ENCODE measurements at places on chromosomes 4 and X.

- no peak for DNase-seq
These were observed 322.6 kb upstream of the MAOA start for GRCh38 chrX:43333543-43333942.

DNA sequence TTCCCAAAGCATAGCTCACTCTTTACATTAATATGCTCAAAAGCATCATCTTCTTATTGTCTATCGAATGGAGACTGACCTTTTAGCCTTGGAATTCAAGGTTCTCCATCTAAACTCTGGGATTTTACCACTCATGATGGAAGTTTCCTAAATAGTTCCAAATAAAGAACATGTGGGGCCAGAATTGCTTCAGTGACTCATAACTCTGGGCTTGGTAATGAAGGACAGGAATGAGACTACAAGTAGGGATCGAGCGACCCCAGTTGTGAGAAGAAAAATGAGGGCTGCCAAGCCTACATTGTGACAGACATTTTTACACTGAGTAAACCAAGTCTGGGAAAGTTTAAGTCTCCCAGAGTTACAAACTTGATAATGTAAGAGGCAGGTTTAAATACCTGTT is 269.9 kb downstream of the CBLL2 start:
- no peak for DNase-seq

DNA sequence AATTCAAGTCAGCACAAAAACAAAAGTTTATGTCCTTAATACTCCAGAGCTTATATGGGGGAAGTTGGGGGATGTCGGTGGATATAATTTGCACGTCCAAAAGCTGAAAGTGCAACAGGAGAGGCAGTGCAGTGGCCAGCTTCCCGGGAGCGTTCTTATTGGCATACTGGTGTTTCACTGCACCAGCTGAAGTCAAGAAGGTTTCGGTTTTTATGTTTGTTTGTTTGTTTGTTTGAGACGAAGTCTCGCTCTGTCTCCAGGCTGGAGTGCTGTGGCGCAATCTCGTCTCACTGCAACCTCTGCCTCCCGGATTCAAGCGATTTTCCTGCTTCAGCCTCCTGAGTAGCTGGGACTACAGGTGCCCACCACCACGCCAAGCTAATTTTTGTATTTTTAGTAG is 28.6 kb upstream of the TLR3 start:
- DNase-seq, result no peak

DNA sequence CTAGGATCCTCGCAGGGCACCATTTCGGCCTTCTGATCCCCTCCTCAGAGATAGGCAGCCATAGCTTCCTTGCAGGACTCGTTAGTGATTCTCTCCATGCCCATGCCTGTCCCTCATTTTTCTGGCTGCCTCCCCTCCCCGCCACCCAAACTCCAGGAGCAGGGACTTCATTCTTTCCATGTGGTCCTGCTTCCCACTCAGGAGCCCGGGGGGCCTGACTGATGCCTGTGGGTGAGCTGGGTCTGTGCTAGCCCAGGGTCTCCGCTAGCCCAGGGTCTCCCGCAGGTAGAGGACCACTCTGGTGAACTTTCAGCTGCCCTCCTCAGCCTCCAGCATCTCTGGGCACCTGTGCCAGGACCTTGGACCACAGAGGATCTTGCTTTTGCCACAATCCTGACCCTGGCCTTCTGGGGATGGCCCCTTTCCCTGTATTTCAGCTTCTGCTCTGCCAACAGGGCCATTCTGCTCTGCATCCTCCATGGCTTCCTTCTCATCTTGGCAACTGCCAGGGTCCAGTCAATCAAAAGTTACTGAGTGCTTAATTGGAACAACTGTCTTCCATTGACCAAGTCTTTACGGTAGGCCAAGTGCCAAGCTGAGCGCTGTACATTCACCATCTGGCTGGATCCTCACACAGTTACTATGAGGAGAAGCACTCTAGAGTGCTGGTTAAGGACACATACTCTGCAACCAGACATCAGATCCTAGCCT is 152.2 kb downstream of the EFNB1 start:
- DNase-seq, result no peak

- no peak for DNase-seq
These were observed 118.2 kb downstream of the AFAP1 start for GRCh38 chr4:7821245-7822136.

DNA sequence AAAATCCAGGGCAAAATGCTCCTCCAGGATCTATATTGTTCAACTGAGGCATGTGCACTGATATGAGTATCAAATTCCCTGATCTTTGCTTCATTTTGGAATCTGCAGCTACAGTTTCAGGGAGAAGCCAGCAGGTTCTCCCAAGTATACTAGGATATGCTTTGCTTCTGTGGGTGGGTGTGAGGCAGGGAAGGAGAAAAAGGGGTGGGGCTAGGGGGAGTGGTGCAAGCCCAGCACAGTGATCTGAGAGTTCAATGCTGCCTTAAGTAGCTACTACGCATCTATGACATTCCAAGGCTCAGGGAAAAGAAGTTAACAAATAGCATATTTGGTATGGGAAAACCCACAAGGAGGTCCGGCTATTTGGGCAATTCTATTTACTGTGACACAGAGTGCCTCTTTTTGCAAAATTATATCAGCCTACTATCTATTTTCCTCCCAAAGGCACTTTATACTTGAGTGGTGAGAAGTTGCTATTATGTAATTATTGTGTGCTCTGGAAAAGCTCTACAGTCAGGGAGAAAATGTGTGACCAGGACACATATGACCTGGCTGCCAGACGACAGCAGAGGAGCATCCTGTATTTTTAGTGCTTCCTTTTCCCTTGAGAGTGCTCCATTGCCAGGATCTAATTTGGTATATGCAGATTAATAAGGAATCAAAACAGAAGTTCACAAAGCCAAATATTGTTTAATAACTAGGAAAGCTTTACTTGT is 162.0 kb downstream of the RNF150 start:
- DNase-seq, result no peak

GRCh38 chrX:113793563-113793962 is 790.3 kb upstream of the HTR2C start:
- DNase-seq, result no peak

- DNase-seq, result no peak
These were observed 15.7 kb downstream of the OFD1 start for GRCh38 chrX:13750204-13750603.

GRCh38 chr4:168621806-168622589 is 125.1 kb downstream of the PALLD start:
- DNase-seq, result no peak

DNA sequence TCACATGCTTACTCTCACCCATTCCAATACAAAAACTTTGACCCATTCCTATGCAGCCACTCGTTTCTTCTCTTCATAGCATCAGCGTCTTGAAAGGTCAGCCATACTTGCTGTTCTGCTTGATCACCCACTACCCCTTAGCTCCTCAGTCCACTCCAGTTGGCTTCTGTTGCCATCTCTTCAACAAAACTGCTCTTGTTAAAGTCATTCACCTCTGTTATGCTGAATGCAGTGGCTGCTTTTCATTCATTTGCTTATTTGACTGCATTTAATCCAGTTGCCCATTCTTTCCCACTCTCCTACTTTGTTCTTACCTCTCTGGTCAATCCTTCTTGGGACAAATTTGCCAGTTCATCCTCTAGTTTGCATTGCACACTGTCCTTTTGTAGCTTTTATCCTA is 24.9 kb downstream of the CEP135 start:
- no peak for DNase-seq

DNA sequence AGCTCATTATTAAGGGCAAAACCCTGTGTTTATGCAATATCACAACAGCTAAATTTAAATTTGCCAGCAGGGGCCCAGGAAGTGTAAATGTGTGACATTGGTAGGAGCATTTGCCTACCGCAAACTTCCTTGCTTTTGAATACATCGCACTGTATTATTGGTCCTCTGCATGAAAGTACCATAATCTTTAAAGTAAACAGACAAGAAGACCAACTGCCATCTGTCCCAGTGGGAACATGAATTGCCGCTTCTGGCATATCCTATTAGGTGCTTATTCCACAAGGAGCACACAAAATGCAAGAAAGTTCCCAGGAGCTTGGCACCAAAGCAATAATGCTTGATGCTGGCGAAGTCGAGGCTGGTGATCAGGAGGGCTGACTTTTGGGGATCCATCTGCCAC is 51.3 kb downstream of the SOD3 start:
- DNase-seq, result no peak

DNA sequence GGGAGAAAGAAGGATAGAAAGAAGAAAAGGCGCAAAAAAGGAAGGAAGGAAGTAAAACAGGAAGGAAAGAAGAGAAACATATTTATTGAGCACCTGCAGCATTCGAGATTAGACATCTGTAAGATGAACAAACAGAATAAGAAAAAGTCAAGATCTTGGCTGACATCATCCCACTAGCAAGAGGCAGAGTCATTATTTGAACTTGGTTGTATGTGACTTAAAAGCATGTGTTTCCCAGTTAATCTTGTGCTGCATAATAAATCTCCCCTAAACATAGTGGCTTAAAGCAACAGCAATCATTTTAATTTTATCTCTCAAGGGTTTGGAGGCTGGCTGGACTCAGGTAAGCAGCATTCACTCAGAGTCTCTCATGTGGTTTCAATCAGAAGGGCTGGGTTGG is 38.5 kb upstream of the COX7B2 start:
- no peak for DNase-seq

DNA sequence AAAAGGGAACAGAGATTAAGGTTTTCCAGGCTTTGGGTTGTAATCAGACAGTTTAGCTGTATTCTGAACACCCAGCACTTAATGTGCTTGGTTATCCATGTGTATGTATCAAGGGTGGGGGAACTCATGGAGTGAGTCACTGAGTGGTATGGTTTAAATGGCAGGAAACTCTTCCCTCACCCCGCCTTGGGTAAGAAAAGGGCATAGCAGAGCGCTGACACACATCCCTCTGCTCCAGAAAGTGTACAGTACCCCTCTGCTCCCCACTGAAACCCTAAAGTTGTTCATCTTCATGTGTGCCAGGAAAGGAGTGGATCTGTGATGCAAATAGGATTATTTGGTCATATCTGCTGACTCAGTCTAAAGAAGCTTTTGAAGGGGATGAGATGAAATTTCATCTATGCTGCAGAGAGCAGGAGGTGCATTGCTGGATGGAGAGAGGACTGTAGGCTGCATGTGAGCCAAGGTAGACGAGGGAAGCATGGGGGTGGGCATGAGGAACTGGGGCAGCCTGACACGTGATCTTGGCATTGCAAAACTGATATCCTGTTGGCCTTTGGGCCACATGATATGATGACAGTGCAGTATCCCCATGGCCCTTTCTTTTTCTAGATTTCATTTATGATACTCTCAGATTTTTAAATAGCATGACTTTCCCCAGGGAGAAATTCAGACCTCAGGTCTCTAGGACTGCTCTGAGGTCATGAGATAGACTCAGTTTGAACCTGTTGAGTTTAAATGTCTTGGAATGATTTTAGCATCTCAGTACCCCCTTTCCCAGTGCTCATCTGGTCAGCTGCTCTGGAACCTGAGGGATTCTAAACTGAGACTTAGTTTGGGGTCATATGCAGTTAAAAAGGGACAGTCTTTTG is 84.8 kb downstream of the TMEM164 start:
- DNase-seq, result no peak

GRCh38 chrX:77918568-77918967 is 8.1 kb downstream of the ATP7A start:
- DNase-seq, result no peak

GRCh38 chrX:53065104-53065503 is 16.5 kb downstream of the GPR173 start:
- no peak for DNase-seq

GRCh38 chrX:136529795-136530194 is 2.2 kb upstream of the VGLL1 start:
- DNase-seq, result no peak

- DNase-seq, result peak; percentile 8
These were observed 4.9 kb downstream of the SMR3A start for GRCh38 chr4:70365479-70365878.

- no peak for DNase-seq
These were observed 65.2 kb upstream of the TLR2 start for GRCh38 chr4:153618833-153619232.

DNA sequence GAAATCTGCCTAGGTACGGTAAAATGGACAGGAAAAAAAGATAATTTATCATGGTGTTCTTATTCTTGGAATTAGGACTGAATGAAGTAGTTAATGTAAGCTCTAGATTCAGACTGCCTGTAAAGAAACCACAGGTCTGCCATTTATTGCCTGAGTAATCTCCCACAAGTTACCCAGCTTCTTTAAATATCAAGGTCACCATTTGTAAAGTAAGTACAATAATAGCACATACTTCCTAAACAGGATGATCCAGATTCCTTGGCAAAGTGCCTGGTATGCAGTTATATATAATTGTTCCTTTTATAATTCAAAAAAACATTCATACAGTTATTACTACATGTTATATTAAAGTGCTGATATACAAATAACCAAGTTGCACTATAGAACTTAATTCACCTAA is 368.6 kb downstream of the HNRNPD start:
- no peak for DNase-seq

- no peak for DNase-seq
These were observed 1254.3 kb upstream of the AGA start for GRCh38 chr4:178696515-178696914.

DNA sequence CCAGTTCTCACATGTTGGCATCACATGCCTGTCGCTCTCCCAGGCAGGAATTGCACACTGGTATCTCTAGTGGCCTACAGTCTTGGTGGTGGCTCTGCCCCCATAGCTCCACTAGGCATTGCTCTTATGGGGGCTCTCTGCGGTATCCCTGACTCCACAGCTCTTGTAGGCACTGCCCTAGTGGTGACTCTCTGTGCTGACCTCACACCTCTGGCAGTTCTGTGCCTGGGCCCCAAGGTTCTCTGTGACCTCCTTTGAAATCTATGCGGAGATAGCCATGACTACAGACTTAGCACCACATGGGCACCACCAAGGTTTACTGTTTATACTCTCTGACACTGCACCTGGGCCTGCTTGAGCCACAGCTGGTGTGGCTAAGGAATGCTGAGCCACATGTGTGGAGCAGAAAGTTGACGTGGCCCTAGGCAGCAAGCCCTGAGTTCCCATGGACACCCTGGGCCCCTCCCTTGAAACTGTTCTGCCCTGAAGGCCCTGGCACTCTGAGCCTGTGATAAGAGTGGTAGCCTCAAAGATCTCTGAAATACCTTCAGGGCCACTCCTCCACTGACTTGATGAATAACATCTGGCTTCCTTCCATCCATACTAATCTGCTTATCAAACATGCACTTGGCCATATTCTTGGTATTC is 8.0 kb downstream of the SLC9B1 start:
- no peak for DNase-seq

DNA sequence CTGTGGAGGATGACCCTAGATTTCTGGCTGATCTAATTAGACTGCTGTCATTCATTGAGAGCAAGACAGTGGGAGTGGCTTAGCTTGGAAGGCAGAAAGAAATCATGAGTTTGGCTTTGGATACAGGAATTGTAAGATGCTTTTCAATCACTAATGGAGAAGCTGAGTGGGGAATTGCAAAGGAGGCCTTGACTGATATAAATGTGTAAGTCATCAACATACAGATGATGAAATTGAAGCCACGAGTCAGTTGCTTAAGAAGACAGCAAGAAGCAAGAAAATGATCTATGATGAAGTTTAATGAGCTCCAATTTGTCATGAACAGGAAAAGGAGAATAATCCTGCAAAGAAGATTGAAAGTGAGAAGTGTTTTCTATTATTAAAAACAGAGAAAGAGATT is 136.7 kb upstream of the C1QTNF7 start:
- no peak for DNase-seq

Measured in NCI-H510A (cell line).